ENCODE measurements at places on chromosomes 2 and 18. TPM values are rescaled to one million over a fixed set of nuclear protein-coding genes. Genes with fewer than 3 reads are reported as not detected.

Gene CERKL
- total RNA-seq: not detected

GRCh38 chr2:233213011-233213410 is 38.5 kb upstream of the ATG16L1 start:
- H3K4me3 ChIP-seq: no peak overlapping the region
- no peak for DNase-seq
- no peaks in the 10 kb centered on the region for H3K36me3 ChIP-seq
- H3K27ac ChIP-seq: no peak overlapping the region
- no peaks in the 10 kb centered on the region for H3K27me3 ChIP-seq
- peaks cover 34% of the 10 kb centered on the region for H3K4me1 ChIP-seq

DNA sequence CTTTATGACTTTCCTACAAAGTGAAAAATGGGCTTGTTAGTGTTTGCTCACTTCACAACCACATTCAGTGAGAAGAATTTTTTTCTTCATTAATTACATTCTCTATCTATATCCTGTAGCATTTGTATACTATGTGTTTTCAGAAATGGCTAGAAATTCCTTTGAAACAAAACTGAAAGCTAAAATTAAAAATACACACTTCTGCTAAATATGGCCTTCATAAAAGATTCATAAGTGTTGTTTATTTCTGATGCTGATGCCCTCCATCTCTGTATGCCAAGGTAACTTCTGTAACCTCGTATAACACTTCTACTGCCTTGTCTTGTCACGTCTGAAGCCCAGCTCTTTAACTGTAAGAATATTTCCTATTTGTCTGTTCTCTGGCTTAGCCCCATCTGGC is 59.8 kb downstream of the PMAIP1 start:
- H3K36me3 ChIP-seq: no peaks in the 10 kb centered on the region
- peaks cover 11% of the 10 kb centered on the region for H3K4me1 ChIP-seq
- DNase-seq: no peak

- peaks cover 6% of the 10 kb centered on the region for H3K4me1 ChIP-seq
- no peak for DNase-seq
- H3K36me3 ChIP-seq: no peaks in the 10 kb centered on the region
- H3K27me3 ChIP-seq: no peaks in the 10 kb centered on the region
- no peak overlapping the region for H3K4me3 ChIP-seq
Observed at GRCh38 chr2:65525616-65526231, 93.3 kb upstream of the SPRED2 start.

- H3K4me1 ChIP-seq: no peaks in the 10 kb centered on the region
- H3K36me3 ChIP-seq: no peaks in the 10 kb centered on the region
- H3K27me3 ChIP-seq: no peaks in the 10 kb centered on the region
- no peak for DNase-seq
- no peak overlapping the region for H3K27ac ChIP-seq
Observed at GRCh38 chr18:75139226-75139911, 69.6 kb downstream of the PTGR3 start.

Gene GCKR
- total RNA-seq: not detected

DNA sequence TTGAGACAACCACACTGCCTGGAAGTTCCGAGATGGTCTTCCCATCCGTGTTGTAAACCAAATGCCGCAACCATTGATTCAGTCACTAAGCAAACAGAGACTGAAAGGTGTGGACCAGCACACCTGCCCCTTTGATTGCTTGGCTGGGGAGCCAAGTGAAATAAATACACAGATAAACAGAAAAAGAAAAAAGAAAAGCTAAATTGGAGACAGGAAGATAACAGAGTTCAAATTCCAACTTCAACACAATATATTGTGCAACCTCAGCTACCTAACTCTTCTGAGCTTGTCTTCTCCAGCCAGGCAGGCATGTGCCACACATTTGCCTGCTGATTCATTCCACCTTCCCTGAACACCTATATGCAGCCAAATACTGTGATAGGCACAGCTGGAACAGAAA is 110.9 kb downstream of the PID1 start:
- H3K36me3 ChIP-seq: no peaks in the 10 kb centered on the region
- no peaks in the 10 kb centered on the region for H3K27me3 ChIP-seq
- DNase-seq: no peak
- no peak overlapping the region for H3K4me3 ChIP-seq

Gene ZCCHC2
- 14.8 TPM for total RNA-seq

Gene RGPD3
- 0.10 TPM for total RNA-seq

DNA sequence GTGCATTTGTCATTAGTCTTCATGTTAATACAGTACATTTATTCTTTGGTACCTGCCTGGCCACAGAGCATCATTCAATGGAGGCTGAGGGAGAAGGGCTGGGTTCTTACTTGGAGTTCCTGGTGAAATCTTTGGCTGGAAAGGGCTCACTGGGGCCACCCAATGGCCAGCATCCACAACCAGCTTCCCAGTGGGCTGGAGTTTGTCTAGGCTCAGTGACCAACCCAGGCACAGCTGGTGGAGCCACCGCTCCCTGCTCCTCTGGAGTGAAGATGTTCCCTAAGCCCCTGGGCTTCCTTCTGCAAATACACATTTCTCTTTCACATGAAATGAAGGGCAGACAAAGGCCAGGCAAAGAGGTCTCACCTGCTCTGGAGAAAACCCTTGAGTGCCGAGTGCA is 34.4 kb downstream of the EHD3 start:
- H3K4me1 ChIP-seq: peaks cover 16% of the 10 kb centered on the region
- no peaks in the 10 kb centered on the region for H3K27me3 ChIP-seq
- no peaks in the 10 kb centered on the region for H3K36me3 ChIP-seq
- H3K27ac ChIP-seq: no peak overlapping the region
- no peak for DNase-seq

GRCh38 chr2:44834656-44835055 is 106.8 kb upstream of the SIX3 start:
- no peak for DNase-seq
- H3K36me3 ChIP-seq: no peaks in the 10 kb centered on the region
- H3K27me3 ChIP-seq: peaks cover 2% of the 10 kb centered on the region
- no peak overlapping the region for H3K27ac ChIP-seq
- no peak overlapping the region for H3K4me3 ChIP-seq

Gene KIAA2012
- total RNA-seq: not detected

Gene CFAP53
- 0.46 TPM for total RNA-seq

- peak; percentile 77 for DNase-seq
- H3K36me3 ChIP-seq: no peaks in the 10 kb centered on the region
- no peak overlapping the region for H3K4me3 ChIP-seq
Observed at GRCh38 chr2:176534798-176535466, 265.7 kb downstream of the MTX2 start.

Gene CRYBA2
- not detected for total RNA-seq

GRCh38 chr2:78614726-78615125 is 410.8 kb upstream of the REG3G start:
- H3K4me1 ChIP-seq: no peaks in the 10 kb centered on the region
- DNase-seq: no peak
- H3K4me3 ChIP-seq: no peak overlapping the region
- no peaks in the 10 kb centered on the region for H3K27me3 ChIP-seq

DNA sequence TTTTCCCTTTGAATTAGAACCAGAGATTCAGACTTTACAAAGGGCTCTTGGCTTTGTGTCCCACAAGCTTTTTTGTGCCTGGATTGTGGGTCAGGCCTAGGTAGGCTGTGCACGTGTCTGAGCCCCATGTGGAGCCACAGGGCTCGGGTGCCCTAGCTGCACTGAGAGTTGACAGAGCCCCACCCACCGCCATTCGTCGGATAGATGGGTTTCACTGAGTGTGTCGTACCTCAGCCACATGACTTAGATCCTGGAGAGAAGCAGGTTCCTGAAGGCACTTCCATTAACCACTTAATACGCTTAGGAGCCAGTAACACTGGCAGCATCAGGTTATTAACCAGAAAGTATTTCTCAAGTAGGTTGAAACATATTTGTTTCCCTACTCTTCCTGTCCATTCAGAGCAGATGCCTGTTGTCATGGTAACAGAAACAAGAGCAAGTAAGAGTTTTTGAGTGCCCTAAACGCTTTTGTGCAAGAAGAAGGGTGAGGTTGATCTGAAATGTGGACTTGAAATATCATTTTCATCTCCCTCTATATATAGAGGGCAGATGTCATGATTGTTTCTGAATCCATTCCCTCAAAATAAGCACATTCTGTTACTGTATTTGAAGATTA is 30.0 kb downstream of the ADCYAP1 start:
- no peaks in the 10 kb centered on the region for H3K36me3 ChIP-seq
- no peak overlapping the region for H3K27ac ChIP-seq
- no peak overlapping the region for H3K4me3 ChIP-seq
- DNase-seq: no peak
- no peaks in the 10 kb centered on the region for H3K4me1 ChIP-seq
- peaks cover under 1% of the 10 kb centered on the region for H3K27me3 ChIP-seq

Gene INO80C
- 21.1 TPM for total RNA-seq

GRCh38 chr2:75560768-75561565 is at the start of gene EVA1A:
TSS of gene EVA1A (minus strand) at chr2:75560939. CDS start at chr2:75518140, 42,799 bp downstream.
- DNase-seq: peak; percentile 84
- no peaks in the 10 kb centered on the region for H3K27me3 ChIP-seq
- H3K36me3 ChIP-seq: peaks cover 8% of the 10 kb centered on the region
- peaks cover 49% of the 10 kb centered on the region for H3K4me1 ChIP-seq

Measured in astrocyte (in vitro differentiated cells and primary cell).